NK-92 treated with Interleukin-12 subunit alpha and Interleukin-12 subunit beta, amount 100 ng/mL, for 24 hours (cell line): ENCODE measurements at places on chromosomes 7 and 10.

DNA sequence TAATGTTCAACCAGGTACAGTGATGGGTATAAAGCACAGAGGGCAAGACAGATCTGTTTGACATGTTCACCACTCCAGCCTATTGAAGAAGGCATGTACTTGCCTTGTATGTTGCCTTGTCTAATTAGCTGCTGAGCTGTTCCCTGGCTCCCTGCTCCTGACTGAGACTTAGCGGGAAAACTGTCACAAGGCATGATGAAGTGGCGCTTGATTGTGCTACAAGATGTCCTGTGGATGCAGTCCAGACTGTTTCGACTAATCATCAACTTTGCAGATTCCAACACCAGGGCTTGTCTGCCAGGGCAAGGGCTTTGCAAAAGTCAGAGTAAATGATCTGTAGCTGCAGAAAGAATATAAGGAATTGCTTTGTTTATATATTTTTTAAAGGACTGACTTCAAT, 136.2 kb upstream of the NRBF2 start:
- no peak for DNase-seq

GRCh38 chr7:36253699-36254098, 100.6 kb downstream of the EEPD1 start:
- no peak for DNase-seq

- DNase-seq, result no peak
Observed at GRCh38 chr10:23648618-23649017, 209.7 kb downstream of the OTUD1 start.

DNA sequence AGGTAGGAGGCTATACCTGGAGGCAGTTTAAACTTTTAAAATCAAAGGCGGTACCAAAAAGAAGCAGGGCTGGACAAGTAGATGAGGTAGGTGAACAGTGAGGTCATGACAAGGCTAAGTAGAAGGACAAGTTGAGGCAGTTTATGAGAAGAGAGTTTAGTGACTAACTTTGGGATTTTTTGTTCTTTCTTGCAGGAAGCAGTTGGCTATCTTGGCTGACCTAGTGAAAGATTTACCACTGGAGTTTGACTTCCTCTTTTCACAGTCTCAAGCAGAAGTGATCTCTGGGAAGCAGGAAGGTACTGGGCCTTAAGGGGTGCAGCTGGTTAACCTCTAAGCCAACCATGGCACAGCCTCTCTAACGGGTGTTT, 26.3 kb downstream of the ENTPD7 start:
- no peak for DNase-seq

GRCh38 chr7:144821067-144821466, 14.8 kb downstream of the TPK1 start:
- DNase-seq, result no peak

DNA sequence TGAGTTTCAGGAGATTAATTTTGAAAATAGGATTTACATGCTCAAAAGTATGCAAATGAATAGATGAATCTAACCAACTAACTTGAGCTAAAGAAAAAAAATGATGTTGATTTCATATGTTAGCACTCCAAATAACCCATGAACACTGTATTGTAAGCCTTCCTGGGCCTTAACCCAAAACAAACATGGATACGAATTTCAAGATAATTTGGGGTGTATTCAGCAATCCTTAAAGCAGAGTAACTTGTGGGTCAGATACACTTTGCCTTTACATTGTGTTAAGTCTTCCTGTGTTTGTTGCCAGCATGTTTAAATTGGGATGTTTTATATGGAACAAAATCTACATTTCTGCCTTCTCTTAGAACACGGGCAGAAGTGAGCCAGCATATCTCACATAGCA, 124.2 kb upstream of the WDR11 start:
- DNase-seq, result no peak

DNA sequence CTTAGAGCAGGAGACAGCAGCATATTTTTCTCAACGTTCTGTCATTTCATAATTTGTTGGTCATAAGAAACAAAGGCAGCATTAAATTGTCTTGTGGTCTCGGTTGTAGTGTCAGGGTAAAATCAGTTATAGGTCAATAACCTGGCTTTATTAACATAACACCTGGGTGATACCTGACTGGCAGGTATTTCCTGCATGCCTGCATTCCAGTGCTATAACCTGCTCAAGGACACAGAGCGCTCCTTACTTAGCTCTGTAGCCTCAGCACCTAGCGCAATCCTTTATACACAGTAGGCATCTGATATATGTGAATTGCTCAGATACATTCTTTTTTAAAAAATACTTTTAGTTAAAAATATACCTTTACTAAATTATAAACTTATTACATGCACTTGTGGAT, 38.9 kb upstream of the PRKG1 start:
- DNase-seq, result no peak

DNA sequence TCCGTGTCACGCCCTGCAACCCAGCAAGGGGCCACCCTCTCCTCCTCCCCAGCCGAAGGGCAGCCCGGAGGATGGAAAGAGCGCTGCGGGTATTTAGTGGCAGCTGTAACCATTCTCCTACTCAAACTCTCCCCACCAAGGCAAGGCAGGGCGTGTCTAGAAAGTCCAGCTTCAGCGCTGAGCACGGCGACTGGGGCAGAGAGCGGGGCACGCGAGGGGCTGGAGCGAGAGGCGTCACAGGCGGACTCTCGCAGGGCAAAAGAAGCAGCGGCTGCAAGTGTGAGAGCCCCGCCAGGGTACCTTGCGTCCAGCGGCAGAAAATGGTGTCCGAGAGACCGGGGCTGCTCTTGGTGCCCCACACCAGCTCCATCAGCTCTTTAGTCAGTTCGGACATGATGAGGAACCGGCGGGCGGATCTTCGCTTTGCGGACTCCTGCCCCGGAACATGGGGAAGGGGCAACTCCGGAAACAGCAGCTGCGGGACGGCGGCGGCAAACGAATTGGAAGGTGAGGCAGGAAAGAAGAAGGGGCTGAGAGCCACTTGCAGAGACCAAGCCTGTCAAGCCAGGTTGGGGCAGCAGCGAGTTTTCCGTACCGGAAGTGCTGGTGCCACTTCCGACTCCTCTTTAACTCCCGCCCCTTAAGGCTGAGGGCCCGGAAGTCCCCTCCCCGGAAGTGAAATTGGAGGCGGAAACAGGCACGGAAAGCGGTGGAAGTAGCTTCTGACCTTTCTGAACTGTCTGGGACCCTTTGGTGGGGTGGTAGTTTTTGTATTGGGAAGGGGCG, at the start of gene MINDY3:
Gene MINDY3, minus strand, starts transcription at position 602 of the 786 bp plus-strand sequence. Its CDS starts 208 bp downstream, at position 394.
- DNase-seq, result peak; percentile 63
